Cardiac muscle cell (in vitro differentiated cells and primary cell): ENCODE measurements at places on chromosomes 13 and 19. TPM values are rescaled to one million over a fixed set of nuclear protein-coding genes. Genes with fewer than 3 reads are reported as not detected.

The STOML3 gene
- not detected in 2 replicates for total RNA-seq

The ZNF585A gene
- total RNA-seq: 15.2 and 15.5 TPM in 2 replicates

The POLR1G gene
- 6.5 and 17.8 TPM in 2 replicates for total RNA-seq

The KLK2 gene
- not detected in 2 replicates for total RNA-seq

The CYP2B6 gene
- total RNA-seq: not detected in 2 replicates

The SLC25A30 gene
- total RNA-seq: 5.6 and 8.6 TPM in 2 replicates

The CEACAM3 gene
- not detected in 2 replicates for total RNA-seq

The ZSCAN4 gene
- total RNA-seq: not detected in 2 replicates

The CEBPA gene
- total RNA-seq: 6.2 and 6.7 TPM in 2 replicates

The ZBTB32 gene
- not detected in 2 replicates for total RNA-seq

The SOHLH2 gene
- total RNA-seq: 1.6 and 7.0 TPM in 2 replicates

DNA sequence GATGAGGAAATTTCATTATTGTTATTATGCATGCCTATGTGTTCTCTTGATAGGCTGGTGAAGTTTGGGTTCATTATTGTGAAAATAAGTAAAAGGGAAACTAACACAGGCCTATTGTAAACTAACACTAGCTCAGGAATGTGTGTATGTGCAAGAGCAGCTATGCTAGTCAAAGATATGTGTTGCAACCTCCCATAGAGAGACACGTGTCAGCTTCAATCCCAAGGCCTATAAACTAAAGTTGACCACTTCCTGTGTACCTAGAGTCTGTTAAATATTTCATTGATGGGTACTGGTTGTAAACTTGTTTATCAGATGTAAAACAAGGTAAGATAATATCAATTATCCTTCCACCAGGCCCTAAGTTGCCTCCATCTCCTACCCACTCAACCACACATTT is 44.7 kb upstream of the ZNF30 start:
- H3K4me3 ChIP-seq: no peak overlapping the region
- no peaks in the 10 kb centered on the region for H3K36me3 ChIP-seq
- DNase-seq: no peak

DNA sequence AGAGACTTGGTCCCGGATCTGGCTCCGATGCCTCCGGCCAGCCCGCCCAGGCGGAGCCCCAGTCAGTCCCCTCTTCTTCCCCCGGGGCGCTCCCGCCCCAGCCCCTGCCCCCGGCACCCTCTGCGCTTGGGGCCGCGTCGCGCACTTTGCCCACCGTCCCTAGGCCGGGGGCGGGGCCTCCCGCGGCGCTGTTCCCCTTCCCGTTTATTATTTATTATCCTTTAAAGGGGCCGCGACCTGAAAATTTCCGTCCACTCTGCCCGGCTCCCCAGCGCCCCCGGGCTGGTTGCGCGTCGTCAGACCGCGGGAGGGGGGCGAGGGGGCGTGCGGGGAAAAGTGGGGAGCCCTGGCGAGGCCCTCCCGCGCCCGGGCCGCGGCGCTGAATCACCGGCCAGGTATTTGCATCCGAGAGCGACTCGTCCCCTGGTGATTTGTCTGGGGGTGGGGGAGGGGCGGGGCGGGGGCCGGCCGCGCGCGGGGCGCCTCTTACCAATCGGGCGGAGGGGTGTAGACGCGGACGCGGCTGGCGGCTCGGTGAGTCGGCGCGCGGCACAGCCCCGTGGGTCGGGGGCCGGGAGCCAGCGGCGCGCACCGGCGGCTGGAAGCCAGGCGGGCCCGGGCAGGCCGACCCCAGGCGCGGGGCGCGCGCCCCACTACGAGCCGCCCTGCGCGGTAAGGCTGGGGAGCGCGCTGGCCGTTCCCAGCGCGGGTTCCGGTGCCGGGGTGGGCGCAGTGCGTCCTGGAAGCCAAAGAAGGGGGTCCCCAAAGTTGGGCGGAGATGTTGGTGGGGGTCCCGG is at the start of gene ARID3A:
ARID3A (plus strand) TSS at position 510 of the 797 bp plus-strand sequence. CDS start 3,494 bp downstream, outside the sequence.
- H3K4me1 ChIP-seq: peaks cover 3% of the 10 kb centered on the region
- peaks cover 8% of the 10 kb centered on the region for H3K36me3 ChIP-seq
- peak; percentile 90 for DNase-seq
- peak within 1 kb of the TSS; percentile 86 for H3K27ac ChIP-seq

- H3K36me3 ChIP-seq: no peaks in the 10 kb centered on the region
- H3K4me1 ChIP-seq: peaks cover 28% of the 10 kb centered on the region
- H3K27me3 ChIP-seq: no peaks in the 10 kb centered on the region
- H3K27ac ChIP-seq: peak overlapping the region; percentile 2
- DNase-seq: no peak
Measured at GRCh38 chr13:33270895-33271538, 14.5 kb downstream of the STARD13 start.

- no peaks in the 10 kb centered on the region for H3K27me3 ChIP-seq
- no peak for DNase-seq
- H3K27ac ChIP-seq: no peak overlapping the region
- peaks cover 3% of the 10 kb centered on the region for H3K36me3 ChIP-seq
- H3K4me1 ChIP-seq: no peaks in the 10 kb centered on the region
Measured at GRCh38 chr19:18905513-18906236, 9.7 kb upstream of the CERS1 start.

GRCh38 chr13:29496241-29496712 is 99.2 kb downstream of the SLC7A1 start:
- H3K27me3 ChIP-seq: no peaks in the 10 kb centered on the region
- H3K27ac ChIP-seq: no peak overlapping the region
- H3K4me1 ChIP-seq: peaks cover 17% of the 10 kb centered on the region
- H3K36me3 ChIP-seq: peaks cover 15% of the 10 kb centered on the region

DNA sequence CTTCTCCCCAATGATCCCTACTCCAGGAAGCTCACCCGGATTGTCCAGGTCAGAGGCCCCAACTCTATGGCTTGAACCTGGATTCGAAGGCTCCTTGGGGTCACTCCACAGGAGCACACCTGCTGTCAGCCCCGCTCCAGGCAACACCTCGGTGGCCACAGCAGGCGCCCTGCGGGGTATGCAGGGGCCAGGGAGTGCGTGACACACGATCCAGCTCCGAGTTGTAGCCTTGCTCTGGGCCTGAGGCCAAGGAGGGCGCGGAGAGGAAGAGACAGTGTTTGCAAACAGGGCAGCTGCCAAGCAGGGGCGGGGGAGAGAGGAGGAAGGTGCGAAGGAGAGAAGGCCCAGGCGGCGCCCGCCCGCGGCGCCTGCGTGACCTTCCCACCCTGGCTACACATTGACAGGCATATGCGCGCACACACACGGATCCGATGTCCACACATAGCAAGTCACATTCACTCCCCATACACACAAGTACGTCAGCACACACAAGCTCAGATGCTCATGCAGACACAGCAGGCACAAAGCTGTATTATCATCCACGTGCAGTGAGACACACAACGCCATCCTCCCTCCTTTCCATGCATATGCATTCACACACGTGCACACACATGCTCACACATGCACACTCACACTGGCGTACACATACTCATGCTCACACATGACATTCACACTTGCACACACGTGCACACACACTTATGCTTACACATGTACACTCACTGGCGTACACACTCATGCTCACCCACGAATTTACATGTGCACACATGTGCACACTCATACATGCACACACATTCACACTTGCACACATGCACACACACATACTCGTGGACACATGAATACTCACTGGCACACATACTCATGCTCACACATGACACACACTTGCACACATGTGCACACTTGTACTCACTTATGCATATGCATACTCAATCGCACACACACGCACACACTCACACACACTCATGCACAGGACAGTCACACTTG is 10.4 kb downstream of the SBK2 start:
- H3K4me1 ChIP-seq: peaks cover 3% of the 10 kb centered on the region
- H3K36me3 ChIP-seq: no peaks in the 10 kb centered on the region
- H3K27ac ChIP-seq: peak overlapping the region; percentile 83
- DNase-seq: peak; percentile 56

GRCh38 chr19:10850631-10851030 is 2.4 kb downstream of the C19orf38 start:
- H3K4me3 ChIP-seq: no peak overlapping the region
- no peaks in the 10 kb centered on the region for H3K36me3 ChIP-seq
- no peaks in the 10 kb centered on the region for H3K27me3 ChIP-seq
- H3K27ac ChIP-seq: no peak overlapping the region
- DNase-seq: no peak

DNA sequence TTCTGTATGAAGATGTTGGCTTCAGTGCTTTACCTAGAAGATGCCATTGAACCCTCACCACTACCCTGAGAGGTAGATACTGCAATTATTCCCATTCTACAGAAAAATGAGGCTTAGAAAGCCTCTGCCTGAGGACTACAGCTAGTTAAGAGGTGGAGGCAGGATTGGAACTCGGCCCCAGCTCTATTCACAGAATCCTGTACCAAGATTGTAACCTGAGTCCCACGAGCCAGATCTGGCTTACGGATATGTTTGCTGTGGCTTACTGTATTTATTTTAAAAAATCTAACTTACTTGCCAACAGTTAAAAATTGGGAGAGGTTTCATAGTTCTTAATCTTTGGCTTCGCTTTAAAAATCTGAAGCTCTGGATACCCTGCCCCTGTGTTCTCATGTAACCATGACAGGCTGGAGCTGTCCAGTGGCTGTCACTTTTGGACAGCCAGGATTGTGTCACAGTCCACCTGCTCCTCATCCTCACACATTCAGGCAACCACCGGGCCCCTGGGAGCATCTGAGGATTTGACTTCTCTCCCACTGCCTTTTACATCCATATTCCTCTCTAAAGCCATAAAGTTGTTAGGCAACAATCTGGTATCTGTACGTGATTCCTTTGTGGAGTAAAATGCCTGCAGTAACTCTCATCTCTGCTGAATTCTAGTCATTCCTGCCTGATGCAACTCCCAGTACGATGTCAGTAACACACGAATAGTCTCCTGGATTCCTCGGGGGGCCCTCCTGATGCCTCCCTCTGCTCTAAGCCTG is 160.8 kb upstream of the SERP2 start:
- no peak overlapping the region for H3K27ac ChIP-seq
- DNase-seq: peak; percentile 84
- peaks cover 12% of the 10 kb centered on the region for H3K4me1 ChIP-seq
- no peaks in the 10 kb centered on the region for H3K36me3 ChIP-seq
- no peak overlapping the region for H3K4me3 ChIP-seq

DNA sequence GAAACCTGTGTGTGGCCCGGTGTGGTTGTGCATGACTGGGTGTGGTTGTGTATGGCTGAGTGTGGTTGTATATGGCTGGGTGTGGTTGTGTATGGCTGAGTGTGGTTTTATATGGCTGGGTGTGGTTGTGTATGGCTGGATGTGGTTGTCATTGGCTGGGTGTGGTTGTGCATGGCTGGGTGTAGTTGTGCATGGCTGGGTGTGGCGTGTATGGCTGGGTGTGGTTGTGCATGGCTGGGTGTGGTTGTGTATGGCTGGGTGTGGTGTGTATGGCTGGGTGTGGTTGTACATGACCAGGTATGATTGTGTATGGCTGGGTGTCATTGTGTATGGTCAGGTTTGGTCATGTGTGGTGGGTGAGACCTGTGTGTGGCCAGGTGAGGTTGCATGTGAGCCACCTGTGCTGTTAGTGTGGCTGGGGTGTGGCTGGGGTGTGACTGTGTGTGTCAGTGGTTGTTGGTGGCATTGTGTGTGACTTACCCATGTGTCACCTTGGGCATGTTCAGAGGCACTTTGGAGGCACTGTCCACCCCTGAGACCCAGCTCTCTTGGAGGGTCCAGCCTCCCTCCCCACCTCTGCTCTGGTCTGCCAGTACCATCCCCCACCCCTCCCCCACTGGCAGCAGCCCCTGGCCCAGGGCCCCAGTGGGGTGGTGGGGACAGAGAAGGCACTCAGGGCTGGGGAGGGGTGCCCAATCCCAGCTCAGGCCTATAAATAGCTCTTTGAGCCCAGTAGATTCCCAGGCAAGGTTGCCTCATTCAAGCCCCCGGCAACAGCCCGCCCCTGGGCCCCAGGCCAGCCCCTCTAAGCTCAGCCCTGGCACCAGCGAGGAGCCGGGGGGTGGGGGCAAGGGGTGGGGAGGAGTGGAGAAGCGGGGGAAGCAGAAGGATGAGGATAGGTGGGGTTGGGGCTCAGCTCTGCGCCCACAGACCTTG is 3.9 kb upstream of the NCAN start:
- H3K27ac ChIP-seq: no peak overlapping the region
- H3K36me3 ChIP-seq: no peaks in the 10 kb centered on the region
- peaks cover 8% of the 10 kb centered on the region for H3K4me1 ChIP-seq
- no peak for DNase-seq
- no peak overlapping the region for H3K4me3 ChIP-seq

- H3K27ac ChIP-seq: no peak overlapping the region
- peaks cover 12% of the 10 kb centered on the region for H3K4me1 ChIP-seq
- H3K4me3 ChIP-seq: no peak overlapping the region
- no peaks in the 10 kb centered on the region for H3K36me3 ChIP-seq
- no peak for DNase-seq
- no peaks in the 10 kb centered on the region for H3K27me3 ChIP-seq
Measured at GRCh38 chr13:43244481-43244880, 221.1 kb downstream of the DNAJC15 start.

- no peak overlapping the region for H3K4me3 ChIP-seq
- H3K4me1 ChIP-seq: peaks cover 5% of the 10 kb centered on the region
- no peak for DNase-seq
- no peaks in the 10 kb centered on the region for H3K27me3 ChIP-seq
- H3K36me3 ChIP-seq: no peaks in the 10 kb centered on the region
Measured at GRCh38 chr13:102710261-102710679, 15.4 kb upstream of the METTL21C start.

DNA sequence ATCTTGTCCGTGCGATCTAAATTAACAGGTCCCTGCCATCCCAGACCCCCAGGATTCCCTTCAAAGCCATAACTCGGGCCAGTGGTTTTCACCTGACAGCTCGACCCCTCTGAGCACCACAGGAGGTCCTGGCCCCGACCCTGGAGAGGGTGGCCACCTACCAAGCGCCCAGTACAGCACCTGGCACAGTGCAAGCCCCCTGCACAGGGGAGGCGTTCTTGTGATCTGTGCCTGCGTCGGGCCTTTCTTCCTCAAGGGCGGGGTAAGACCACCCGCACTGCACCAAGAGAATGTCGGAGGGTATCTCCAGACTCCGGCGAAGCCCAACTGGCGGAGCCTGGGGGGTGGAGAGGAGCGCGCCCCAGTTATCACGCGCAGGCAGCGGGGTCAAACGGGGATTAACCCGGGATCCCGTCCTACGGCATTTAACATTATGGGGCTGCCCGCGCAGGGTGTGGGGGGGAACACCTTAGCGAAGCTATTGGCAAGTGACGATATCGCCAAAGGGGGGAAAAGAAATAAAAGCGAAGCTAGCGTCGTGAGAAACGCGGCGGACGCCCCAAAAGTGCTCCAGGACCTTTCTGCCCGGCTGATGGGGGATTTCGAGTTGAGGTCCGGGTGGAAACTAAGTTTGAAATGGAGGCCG is 1.3 kb upstream of the HNRNPL start:
- peaks cover 12% of the 10 kb centered on the region for H3K36me3 ChIP-seq
- peak overlapping the region; percentile 95 for H3K4me3 ChIP-seq
- H3K27me3 ChIP-seq: no peaks in the 10 kb centered on the region
- peaks cover 16% of the 10 kb centered on the region for H3K4me1 ChIP-seq
- peak overlapping the region; percentile 99 for H3K27ac ChIP-seq

GRCh38 chr13:94417294-94417693 is 62.2 kb downstream of the DCT start:
- H3K27me3 ChIP-seq: no peaks in the 10 kb centered on the region
- no peak overlapping the region for H3K27ac ChIP-seq
- no peak overlapping the region for H3K4me3 ChIP-seq
- peaks cover 40% of the 10 kb centered on the region for H3K4me1 ChIP-seq
- H3K36me3 ChIP-seq: no peaks in the 10 kb centered on the region
- no peak for DNase-seq

- H3K27me3 ChIP-seq: no peaks in the 10 kb centered on the region
- no peaks in the 10 kb centered on the region for H3K36me3 ChIP-seq
- DNase-seq: no peak
- no peak overlapping the region for H3K4me3 ChIP-seq
- H3K4me1 ChIP-seq: no peaks in the 10 kb centered on the region
Measured at GRCh38 chr13:85651440-85651839, 147.8 kb downstream of the SLITRK6 start.
